ENCODE measurements at places on chromosomes 3 and 15. TPM values are rescaled to one million over a fixed set of nuclear protein-coding genes. Genes with fewer than 3 reads are reported as not detected.

ZBTB38 gene
- 210 TPM for total RNA-seq

ZNF35 gene
- 9.9 TPM for total RNA-seq

POPDC2 gene
- total RNA-seq, result 0.56 TPM

TEX55 gene
- total RNA-seq, result not detected

TPRG1 gene
- total RNA-seq, result 0.56 TPM

NUP210 gene
- total RNA-seq, result 0.38 TPM

TMC3 gene
- 3.9 TPM for total RNA-seq

IL20RB gene
- total RNA-seq, result 0.38 TPM

PRSS50 gene
- total RNA-seq, result not detected

CLDN11 gene
- total RNA-seq, result 225 TPM

GMPS gene
- 95.7 TPM for total RNA-seq

IL17RB gene
- under 0.01 TPM for total RNA-seq

FRMD5 gene
- total RNA-seq, result 14.9 TPM

IP6K1 gene
- 27.6 TPM for total RNA-seq

GOLIM4 gene
- total RNA-seq, result 89.4 TPM

GOLGA8R gene
- 4.8 TPM for total RNA-seq

PYDC2 gene
- not detected for total RNA-seq

SOX14 gene
- not detected for total RNA-seq

DBR1 gene
- total RNA-seq, result 22.2 TPM

All from regular cardiac myocyte (primary cell).